ENCODE measurements at places on chromosomes 1 and 21.

GRCh38 chr1:154342132-154342531, 16.8 kb downstream of the ATP8B2 start:
- DNase-seq = no peak

- DNase-seq = no peak
These were observed 134.7 kb upstream of the KCNJ15 start for GRCh38 chr21:38121888-38122720.

- DNase-seq = no peak
These were observed 8.6 kb upstream of the ITGB2 start for GRCh38 chr21:44929242-44929798.

GRCh38 chr1:109850827-109851226, 59.8 kb upstream of the CSF1 start:
- peak; percentile 8 for DNase-seq
